Neuronal stem cell (in vitro differentiated cells): ENCODE measurements at places on chromosomes 6 and 20.

DNA sequence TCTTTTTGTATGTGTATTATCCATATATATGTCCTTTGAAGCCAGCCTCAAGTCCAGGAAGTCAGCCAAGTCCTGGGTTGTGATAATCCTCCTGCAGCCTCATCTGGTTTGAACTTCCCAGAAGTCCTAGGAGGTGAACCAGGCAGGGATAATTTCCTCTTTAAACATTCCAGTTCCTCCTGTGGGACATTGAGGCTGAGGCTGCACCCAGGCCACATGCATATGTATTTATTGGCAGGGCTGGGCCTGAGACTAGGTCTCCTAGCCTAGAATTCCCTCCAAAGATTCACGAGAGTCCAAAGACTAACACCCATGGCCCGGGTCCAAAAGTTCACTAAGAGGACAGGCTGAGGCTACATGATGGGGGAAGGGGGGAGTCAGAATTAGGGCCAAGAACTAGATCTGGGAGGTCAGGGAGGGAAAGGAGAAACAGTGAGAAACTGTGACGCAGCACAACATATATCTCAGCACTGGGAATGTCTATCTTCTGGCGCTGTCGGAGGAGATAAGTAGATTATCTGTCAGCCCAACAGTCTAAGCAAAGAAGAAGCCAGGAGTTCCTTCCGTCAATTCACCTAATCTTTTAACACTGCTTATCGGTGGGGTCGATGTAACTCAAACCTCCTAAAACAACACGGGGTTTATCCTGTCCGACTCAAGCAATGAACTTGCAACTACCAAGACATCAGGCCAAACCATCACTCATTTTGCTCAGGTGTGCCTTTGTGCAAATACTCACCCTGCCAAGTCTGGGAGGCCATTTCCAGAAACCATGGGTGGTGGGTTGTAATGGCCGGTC is 43.3 kb downstream of the SNX5 start:
- peak overlapping the region; percentile 10 for H3K4me3 ChIP-seq
- peaks cover 11% of the 10 kb centered on the region for H3K27me3 ChIP-seq
- H3K27ac ChIP-seq: no peak overlapping the region

DNA sequence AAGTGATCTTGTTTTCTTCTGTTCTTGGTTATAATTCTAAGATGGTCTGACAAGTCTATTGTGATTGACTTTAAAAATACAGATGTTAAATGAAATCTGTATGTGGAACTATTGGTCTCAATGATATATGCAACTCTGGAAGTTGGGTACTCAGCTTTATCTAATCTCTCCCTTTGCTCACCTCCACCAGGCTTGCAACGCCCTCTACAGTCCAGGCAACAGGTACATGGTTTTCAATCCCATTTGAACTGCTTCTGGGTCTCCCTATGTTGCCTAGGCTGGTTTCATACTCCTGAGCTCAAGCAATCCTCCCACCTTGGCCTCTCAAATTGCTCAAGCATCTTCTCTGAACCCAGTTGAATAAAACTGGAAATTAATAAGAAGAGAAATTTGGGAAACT is 25.6 kb upstream of the HLA-DQB1 start:
- no peak overlapping the region for H3K27ac ChIP-seq
- H3K27me3 ChIP-seq: no peaks in the 10 kb centered on the region
- DNase-seq: peak; percentile 26
- H3K4me1 ChIP-seq: no peaks in the 10 kb centered on the region
- H3K36me3 ChIP-seq: no peaks in the 10 kb centered on the region
- no peak overlapping the region for H3K4me3 ChIP-seq

GRCh38 chr6:80608881-80609280 is 502.4 kb downstream of the BCKDHB start:
- no peaks in the 10 kb centered on the region for H3K27me3 ChIP-seq
- H3K27ac ChIP-seq: no peak overlapping the region
- no peaks in the 10 kb centered on the region for H3K36me3 ChIP-seq
- DNase-seq: no peak

DNA sequence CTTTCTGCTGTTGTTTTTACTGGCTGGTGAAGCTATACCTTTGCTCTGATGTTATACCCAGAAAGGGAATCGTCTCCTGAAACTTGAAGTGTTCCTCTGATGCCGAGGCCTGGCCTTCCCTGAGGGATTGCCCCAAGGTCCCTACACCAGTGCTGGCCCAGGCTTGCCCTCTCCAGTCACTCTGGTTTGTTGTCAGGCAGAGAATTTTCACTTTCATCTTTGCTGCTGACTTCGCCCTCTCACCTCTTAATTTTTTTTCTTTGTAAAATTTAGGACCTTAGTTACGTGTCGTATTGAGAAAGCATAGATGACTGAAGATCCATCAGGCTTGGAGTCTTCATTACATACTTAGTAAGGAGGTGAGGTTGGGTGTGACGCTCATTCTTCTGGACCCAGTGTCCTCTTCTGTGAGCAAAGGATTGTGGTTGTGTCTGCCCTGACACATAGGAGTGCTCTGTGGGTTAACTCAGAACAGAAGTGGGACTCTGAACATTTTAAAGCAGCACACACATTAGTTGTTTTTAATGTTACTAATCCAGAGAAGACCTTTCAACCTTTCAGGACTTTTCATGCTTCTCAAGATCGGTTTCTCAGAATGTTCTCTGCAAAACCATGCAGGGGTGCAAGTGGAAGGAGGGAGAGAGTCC is 45.4 kb downstream of the TULP4 start:
- DNase-seq: no peak
- H3K36me3 ChIP-seq: no peaks in the 10 kb centered on the region
- no peaks in the 10 kb centered on the region for H3K27me3 ChIP-seq
- no peak overlapping the region for H3K4me3 ChIP-seq

DNA sequence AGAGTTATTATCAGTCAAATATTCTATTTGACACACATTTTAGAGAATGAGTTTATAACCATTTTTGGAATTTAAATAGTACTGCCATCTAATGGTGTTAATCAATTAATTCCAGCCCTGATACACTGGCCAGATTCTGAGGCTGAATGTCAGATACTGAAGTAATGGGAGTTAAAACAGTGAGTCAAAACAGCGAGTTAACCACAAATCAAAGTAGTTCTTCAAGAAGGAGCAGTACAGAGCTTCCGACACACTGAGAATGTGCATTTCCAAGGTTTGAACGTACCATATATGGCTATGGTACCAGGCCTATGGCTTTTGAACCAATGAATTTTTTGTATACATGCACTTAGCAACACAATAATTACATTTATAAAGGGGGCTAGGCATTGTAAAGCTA is 11.3 kb upstream of the CEP43 start:
- no peak overlapping the region for H3K27ac ChIP-seq
- no peak overlapping the region for H3K4me3 ChIP-seq
- no peak for DNase-seq
- H3K4me1 ChIP-seq: no peaks in the 10 kb centered on the region
- H3K27me3 ChIP-seq: peaks cover 1% of the 10 kb centered on the region
- H3K36me3 ChIP-seq: peaks cover 31% of the 10 kb centered on the region

DNA sequence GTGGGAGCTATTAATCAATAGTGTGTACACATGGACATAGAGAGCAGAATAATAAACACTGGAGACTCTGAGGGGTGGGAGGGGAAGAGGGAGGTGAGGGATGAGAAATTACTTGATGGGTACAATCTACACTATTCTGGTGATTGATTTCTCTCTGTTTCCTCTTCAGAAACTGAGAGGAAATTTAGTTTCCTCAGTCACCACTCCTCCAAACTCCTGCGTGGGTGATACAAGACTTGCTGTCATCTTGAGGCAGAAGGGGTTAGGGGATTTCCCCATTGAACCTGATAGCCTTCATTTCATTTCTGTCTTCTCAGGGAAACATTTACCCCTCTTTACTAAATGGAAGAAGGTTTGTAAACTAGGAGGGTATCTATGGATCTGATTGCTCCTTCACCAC is 84.3 kb upstream of the ESR1 start:
- no peak overlapping the region for H3K4me3 ChIP-seq
- no peak overlapping the region for H3K27ac ChIP-seq
- H3K36me3 ChIP-seq: no peaks in the 10 kb centered on the region
- no peaks in the 10 kb centered on the region for H3K4me1 ChIP-seq

GRCh38 chr6:79375635-79376337 is 141.3 kb upstream of the HMGN3 start:
- H3K27me3 ChIP-seq: no peaks in the 10 kb centered on the region
- H3K27ac ChIP-seq: no peak overlapping the region
- H3K4me3 ChIP-seq: no peak overlapping the region
- DNase-seq: no peak
- no peaks in the 10 kb centered on the region for H3K4me1 ChIP-seq
- no peaks in the 10 kb centered on the region for H3K36me3 ChIP-seq

DNA sequence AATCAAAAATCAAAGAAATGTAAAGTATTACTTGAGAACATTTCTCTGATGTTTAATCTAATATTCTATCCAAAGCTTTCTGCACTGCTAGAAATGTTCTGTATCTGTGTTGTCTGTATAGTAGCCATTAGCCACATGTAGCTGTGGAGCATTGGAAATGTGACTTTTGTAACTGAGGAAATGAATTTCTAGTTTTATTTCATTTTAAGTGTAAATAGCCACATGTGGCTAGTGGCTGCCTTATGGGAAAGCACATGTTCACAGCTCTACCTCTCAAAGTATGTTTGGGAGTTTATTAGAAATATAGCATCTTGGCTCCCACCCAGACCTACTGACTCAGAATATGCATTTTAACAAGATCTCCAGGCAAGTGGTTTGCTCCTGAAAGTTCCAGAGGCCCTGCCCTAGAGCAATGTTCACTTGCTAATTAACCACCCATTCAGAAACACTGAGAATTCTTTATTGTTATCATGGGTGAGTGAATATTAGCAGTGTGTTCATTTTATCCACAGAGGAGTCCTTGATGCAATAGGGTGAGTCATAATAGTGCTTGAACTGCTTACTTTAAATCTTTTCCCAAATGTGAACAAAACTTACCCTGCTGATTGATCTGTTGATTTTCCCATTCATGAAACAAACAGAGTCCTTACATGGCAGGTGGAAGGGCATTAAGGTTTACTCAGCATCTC is 282.7 kb downstream of the PLCB1 start:
- H3K4me3 ChIP-seq: no peak overlapping the region
- DNase-seq: no peak
- H3K27ac ChIP-seq: no peak overlapping the region
- no peaks in the 10 kb centered on the region for H3K27me3 ChIP-seq
- H3K36me3 ChIP-seq: no peaks in the 10 kb centered on the region

GRCh38 chr6:3571250-3571681 is 114.4 kb upstream of the SLC22A23 start:
- peaks cover 8% of the 10 kb centered on the region for H3K4me1 ChIP-seq
- H3K27ac ChIP-seq: no peak overlapping the region
- no peak overlapping the region for H3K4me3 ChIP-seq
- DNase-seq: no peak
- H3K27me3 ChIP-seq: no peaks in the 10 kb centered on the region

- H3K36me3 ChIP-seq: no peaks in the 10 kb centered on the region
- no peaks in the 10 kb centered on the region for H3K27me3 ChIP-seq
- no peak overlapping the region for H3K27ac ChIP-seq
- no peak for DNase-seq
Observed at GRCh38 chr6:16067568-16067967, 61.3 kb upstream of the MYLIP start.
